Transverse colon (tissue), 4 donors: ENCODE measurements at places on chromosomes 3 and 15. TPM values are rescaled to one million over a fixed set of nuclear protein-coding genes. Genes with fewer than 3 reads are reported as not detected.

CCR8 gene
- total RNA-seq = not detected

FGF12 gene
- 0.32 TPM for total RNA-seq

ALDH1L1 gene
- 8.0 TPM for total RNA-seq

- no peaks in the 10 kb centered on the region for H3K27me3 ChIP-seq
- H3K4me1 ChIP-seq = peaks cover 10% of the 10 kb centered on the region
- no peak overlapping the region for H3K27ac ChIP-seq
- no peaks in the 10 kb centered on the region for H3K36me3 ChIP-seq
- peak; percentile 28 for DNase-seq
Observed at GRCh38 chr3:29453284-29454001, 172.6 kb downstream of the RBMS3 start.

GRCh38 chr3:185724761-185725160 is 100.1 kb downstream of the IGF2BP2 start:
- H3K4me3 ChIP-seq = no peak overlapping the region
- no peaks in the 10 kb centered on the region for H3K4me1 ChIP-seq
- H3K27me3 ChIP-seq = no peaks in the 10 kb centered on the region
- no peaks in the 10 kb centered on the region for H3K36me3 ChIP-seq

CP gene
- 19.5 TPM for total RNA-seq

GRCh38 chr3:172415323-172415722 is 32.9 kb downstream of the GHSR start:
- no peak overlapping the region for H3K27ac ChIP-seq
- no peaks in the 10 kb centered on the region for H3K27me3 ChIP-seq
- no peaks in the 10 kb centered on the region for H3K4me1 ChIP-seq
- H3K36me3 ChIP-seq = no peaks in the 10 kb centered on the region
- no peak overlapping the region for H3K4me3 ChIP-seq

WDR49 gene
- total RNA-seq = not detected

GRCh38 chr3:68681766-68682165 is 250.6 kb downstream of the TAFA4 start:
- no peak overlapping the region for H3K4me3 ChIP-seq
- no peak for DNase-seq
- no peak overlapping the region for H3K27ac ChIP-seq
- H3K27me3 ChIP-seq = no peaks in the 10 kb centered on the region
- no peaks in the 10 kb centered on the region for H3K4me1 ChIP-seq

- H3K4me1 ChIP-seq = no peaks in the 10 kb centered on the region
- H3K27me3 ChIP-seq = no peaks in the 10 kb centered on the region
- DNase-seq = no peak
- H3K4me3 ChIP-seq = no peak overlapping the region
Observed at GRCh38 chr3:106514431-106514830, 645.6 kb upstream of the CBLB start.

CHMP2B gene
- total RNA-seq = 126 TPM
